ENCODE measurements at places on chromosomes 4 and X.
A peak's percentile ranks its signal among the peaks of the same experiment; 100 is the strongest.

GRCh38 chr4:108010167-108010566 is 20.5 kb downstream of the HADH start:
- no peak for DNase-seq

DNA sequence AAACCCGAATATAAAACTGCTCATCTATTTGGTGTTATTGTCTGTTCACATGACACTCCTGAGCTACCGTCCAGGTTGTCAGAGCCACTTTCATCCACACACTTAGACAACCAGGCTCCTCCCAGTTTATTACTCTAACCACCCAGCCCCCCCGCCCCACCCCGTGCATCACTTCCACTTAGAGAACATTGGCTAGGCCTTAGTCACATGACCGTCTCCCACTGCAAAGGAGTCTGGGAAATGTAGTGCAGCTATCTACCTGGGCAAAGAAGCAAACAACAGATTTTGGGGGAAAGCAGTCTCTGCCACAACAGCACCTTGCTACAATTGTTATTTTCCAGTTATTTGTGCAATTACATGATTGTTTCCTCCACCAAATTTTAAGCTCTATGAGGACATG is 57.6 kb upstream of the RBPJ start:
- DNase-seq = peak; percentile 21

- DNase-seq = no peak
Observed at GRCh38 chr4:31193521-31193920, 473.4 kb downstream of the PCDH7 start.

DNA sequence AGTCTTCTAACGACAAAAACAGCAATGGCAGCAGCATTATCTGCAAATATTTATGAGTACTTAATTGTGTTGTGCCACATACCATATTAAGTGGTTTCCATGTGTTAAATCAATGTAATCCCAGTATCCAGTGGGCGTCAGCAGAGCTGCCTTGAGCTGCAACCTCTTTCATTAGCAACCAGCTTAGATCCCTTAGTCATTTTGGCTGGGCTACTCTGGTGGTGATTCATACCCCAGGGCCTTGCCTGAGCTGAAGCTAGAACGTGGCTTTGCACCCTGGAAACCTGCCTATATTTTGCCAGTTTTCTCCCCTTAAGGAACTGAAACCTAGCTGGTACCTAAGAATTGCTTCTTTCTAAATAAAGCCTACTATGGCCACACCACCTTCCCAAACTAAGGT is 474.3 kb upstream of the FTHL17 start:
- no peak for DNase-seq

- DNase-seq = no peak
Observed at GRCh38 chr4:105725623-105726022, 17.0 kb downstream of the GSTCD start.

GRCh38 chr4:77471821-77472495 is 133.7 kb upstream of the CXCL13 start:
- no peak for DNase-seq

DNA sequence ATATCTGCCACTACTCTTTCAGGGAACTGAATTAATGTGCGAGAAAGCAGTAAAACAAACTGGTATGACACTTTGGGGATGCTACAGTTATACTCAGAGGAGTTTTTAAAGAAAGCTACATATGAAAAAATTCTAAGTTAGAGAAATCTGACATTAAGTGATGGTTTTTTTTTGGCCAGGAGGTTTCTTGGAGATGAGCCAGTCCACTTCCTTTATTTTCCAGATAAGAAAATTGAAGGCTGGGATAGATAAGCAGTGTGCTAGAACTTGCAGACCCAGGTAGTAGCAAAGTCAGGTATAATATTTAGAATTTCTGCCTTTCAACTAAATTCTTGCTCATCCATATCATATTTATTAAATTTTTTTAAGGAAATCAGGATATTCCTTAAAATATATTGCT is 106.8 kb downstream of the FAT4 start:
- no peak for DNase-seq

- DNase-seq = no peak
Observed at GRCh38 chr4:16136827-16137226, 53.0 kb upstream of the PROM1 start.

GRCh38 chr4:132557660-132558059 is 591.4 kb upstream of the PCDH10 start:
- DNase-seq = no peak

GRCh38 chr4:95142932-95143331 is 385.2 kb downstream of the BMPR1B start:
- DNase-seq = no peak

DNA sequence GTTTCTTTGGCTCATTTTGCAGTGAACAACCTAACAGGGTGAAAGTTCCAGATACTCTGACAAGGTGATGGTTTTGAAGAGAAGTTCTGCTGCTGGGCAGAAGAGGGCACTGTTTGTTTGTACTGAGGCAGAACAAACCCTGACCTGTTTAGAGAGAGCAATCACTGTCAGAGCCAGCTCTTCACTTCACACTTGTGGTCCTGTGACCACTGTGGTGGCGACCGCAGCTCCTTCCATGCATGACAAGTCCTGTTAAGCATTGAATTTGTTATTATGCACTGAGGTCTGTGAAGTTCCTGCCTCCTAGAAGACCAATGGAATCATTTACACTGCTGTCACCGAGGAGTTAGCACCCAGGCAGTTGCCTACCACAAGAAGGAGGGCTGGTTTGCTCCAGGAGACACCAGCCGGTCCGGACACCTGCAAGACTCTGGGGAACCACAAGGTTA is 86.6 kb downstream of the ZNF330 start:
- peak; percentile 90 for DNase-seq

DNA sequence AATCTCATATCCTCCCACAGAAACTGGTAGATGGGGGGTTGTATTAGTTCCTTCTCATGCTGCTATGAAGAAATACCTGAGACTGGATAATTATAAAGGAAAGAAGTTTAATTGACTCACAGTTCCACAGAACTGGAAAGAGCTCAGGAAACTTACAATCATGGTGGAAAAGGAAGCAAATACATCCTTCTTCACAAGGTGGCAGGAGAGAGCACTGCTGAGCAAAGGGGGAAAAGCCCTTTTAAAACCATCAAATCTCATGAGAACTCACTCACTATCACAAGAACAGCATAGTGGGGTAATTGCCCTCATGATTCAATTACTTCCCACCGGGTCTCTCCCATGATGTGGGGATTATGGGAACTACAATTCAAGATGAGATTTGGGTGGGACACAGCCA is 250.5 kb upstream of the GPRIN3 start:
- no peak for DNase-seq

DNA sequence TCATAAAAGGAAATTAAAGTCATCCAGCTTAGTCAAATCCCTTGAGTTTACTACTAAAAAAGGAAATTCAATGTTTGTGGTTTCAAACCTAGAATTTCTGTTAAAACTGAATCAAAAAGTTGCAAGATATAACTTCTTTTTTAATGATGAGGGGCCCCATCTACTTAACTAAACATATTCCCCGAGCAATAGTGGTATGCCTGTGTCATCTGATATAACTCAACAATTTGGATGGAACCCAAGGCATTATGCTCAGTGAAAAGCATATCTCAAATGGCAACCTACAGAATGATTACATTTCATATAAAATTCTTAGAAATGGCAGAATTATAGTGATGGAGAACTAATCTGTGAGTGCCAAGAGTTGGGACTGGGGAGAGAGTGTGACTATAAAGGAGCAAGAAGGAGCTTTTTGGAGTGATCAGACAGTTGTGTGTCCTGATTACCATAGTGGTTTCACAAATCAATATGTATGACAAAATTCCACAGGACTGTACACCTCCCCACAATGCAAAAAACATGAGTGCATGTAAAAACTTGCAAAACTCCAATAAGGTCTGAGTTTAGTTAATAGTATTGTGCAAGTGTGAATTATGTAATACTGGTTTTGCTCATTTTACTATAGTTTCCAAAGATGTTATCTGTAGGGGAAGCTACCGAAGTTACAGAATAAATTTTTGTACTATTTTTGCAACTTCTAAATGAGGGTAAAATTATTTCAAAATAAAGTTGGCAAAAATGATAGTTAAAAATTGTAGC is 323.2 kb downstream of the ARHGAP24 start:
- no peak for DNase-seq

GRCh38 chr4:80197601-80198440 is 518 bp downstream of the PRDM8 start:
- peak; percentile 37 for DNase-seq

- no peak for DNase-seq
Observed at GRCh38 chr4:57494821-57495220, 384.6 kb upstream of the IGFBP7 start.

GRCh38 chrX:19852014-19853005 is 35.1 kb downstream of the SH3KBP1 start:
- DNase-seq = no peak

DNA sequence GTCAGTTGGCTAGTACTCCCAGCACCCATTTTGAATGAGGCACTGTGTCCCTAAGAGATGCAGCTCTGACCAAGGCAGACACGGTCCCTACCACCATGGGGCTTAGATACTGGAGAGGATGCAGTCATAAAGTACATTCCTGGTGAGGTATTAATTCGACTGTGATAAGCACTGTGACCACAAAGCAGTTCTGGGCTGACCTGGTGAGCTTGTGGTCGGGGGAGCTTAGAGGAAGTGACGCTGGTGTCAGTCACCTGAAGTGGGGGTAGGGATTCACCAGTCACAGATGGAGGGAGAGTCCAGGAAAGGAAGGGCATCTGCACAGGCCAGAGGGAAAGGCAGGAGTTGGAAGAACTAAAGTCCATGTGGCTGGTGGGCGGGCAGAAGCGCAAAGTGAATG is 15.8 kb upstream of the CLTRN start:
- DNase-seq = peak; percentile 32

DNA sequence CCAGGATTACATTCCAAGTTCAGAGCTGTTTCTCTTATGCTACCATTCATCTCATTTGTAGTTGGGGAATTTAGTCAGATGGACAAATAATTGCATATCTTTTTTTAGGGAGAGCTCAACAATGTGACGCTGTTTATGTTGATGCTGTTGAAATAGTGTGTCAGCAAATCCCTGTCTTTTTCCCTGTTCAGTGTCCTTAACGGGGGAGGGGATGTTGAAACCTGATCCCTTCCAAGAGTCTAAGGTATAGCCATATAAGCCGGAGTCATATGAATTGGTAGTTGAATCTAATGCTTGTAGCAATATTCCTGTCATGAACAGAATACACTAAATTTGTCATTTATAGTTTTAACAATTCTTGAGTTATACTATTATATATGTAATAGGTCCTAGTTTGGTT is 293.5 kb upstream of the FAT1 start:
- no peak for DNase-seq

DNA sequence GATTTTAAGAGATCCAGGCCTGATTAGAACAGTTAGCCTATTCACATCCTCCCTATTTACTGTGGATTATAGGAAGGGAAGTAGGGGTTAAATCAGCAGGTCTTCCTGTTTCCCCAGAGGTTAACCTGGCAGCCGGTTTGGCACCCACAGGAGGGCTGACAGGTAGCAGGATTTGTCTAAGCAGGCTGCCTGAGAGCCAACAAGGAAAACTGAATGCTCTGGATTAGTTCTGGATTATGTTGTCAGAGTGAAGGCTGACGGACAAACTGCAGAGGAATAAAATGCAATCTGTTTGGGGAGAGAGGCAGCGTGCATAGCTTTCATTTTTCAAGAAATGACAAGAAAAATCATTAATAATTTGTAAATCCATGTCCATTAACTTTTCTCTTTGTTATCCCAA is 397.1 kb upstream of the FAM241A start:
- DNase-seq = no peak

DNA sequence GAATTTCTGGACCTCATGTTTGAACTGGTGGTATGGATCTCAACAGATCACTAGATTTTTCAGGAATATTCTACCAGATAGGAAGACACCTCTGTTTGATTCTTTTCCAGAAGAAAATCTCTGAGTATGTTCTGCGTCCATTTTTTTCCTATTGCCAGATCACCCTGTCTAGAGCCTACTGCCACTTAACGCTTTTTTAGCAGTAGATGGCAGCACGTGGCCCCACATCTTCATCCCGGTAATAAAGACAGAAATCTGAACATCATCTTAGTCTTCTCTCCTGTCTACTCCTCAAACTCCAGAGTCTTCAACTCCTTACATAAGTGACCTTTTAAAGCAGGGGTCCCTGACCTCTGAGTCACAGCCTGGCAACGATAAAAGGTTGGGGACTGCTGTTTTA is 184.7 kb downstream of the TMA16 start:
- DNase-seq = no peak

- DNase-seq = no peak
Observed at GRCh38 chrX:39431893-39432292, 630.6 kb downstream of the MID1IP1 start.

DNA sequence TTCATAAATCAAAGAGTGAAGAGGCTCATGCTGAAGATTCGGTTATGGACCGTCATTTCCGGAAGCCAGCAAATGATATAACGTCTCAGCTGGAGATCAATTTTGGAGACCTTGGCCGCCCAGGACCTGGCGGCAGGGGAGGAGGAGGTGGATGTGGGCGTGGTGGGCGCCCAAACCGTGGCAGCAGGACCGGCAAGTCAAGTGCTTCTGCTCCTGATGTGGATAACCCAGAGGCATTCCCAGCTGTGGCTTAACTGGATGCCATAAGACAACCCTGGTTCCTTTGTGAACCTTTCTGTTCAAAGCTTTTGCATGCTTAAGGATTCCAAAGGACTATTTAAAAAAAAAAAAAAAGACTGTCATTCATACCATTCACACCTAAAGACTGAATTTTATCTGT is 44.0 kb upstream of the EFNB1 start:
- no peak for DNase-seq

- DNase-seq = no peak
Observed at GRCh38 chr4:81227138-81227537, 12.1 kb upstream of the PRKG2 start.

DNA sequence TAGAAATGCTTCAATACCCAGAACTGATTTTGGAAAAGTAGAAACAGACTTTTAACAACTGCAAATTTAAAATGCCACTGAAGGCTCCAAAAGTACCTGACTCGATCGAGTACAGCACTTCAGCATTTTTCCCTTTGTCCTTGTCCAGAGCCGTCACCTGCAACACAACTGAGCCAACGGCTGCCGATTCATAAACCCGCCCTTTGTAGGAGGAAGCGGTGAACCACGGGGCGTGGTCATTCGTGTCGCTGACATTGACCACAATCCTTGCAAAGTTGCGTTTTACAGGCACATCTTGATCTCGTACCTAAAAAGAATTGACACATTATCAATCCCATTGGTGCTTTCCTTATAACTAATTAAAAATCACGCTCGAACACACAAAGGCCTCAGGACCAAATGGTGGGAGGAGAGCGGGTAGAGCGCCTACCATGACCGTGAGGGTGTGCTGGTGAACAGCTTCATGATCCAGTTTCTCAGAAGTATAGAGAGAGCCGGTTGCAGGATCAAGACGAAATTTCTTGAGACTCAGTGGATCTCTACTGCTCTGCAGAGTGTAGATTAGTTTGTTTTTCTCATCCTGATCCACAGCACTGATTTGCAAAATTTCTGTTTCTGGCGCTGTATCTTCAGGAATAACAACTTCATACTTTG is 72.8 kb upstream of the MTNR1A start:
- peak; percentile 35 for DNase-seq

Data from activated CD8-positive, alpha-beta T cell treated with anti-CD3 and anti-CD28 coated beads for 36 hours (primary cell).